ENCODE measurements at places on chromosomes 12 and 14. TPM values are rescaled to one million over a fixed set of nuclear protein-coding genes. Genes with fewer than 3 reads are reported as not detected.

GRCh38 chr14:73467377-73467776 is 9.0 kb upstream of the NUMB start:
- DNase-seq, result peak; percentile 61

GRCh38 chr14:30848449-30849240 is 25.7 kb upstream of the COCH start:
- no peak for DNase-seq

DNA sequence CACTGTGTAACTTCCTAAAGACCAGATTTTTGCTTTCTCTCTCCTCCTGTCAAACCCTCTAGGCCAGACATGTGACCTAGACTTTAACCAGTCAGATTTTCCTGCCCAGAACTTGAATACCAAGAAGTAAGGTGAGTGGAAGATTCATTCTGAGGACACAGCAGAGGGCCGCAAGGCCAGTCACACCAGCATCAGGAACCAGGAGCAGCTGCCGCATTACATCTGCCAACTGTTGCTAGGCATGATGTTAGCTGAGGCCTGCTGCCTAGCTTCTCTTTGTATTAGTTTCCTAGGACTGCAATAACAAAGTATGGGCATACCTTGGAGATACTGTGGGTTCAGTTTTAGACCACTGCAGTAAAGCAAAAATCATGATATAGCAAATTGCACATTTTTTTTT is 101.9 kb upstream of the BMP4 start:
- no peak for DNase-seq

DNA sequence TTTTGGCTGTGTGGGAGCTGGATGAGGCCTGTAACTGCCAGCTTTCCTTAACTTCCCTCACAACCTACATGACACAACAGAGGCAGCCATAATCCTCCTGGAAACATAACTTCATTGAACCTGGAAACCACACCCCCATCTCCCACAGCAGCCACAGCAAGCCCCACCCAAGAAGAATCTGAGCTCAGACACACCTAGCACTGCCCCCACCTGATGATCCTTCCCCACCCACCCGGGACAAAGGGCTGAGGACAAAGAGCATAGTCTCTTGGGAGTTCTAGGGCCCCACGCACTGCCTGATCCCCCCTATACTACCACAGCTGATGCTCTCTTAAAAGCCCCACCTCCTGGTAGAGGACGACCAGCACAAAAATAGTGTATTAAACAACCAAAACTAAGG is 29.6 kb upstream of the TSPAN8 start:
- no peak for DNase-seq

- peak; percentile 4 for DNase-seq
Observed at GRCh38 chr12:126182619-126183236, 1117.5 kb downstream of the AACS start.

GRCh38 chr14:57889245-57889644 is 23.4 kb upstream of the SLC35F4 start:
- DNase-seq, result peak; percentile 4

DNA sequence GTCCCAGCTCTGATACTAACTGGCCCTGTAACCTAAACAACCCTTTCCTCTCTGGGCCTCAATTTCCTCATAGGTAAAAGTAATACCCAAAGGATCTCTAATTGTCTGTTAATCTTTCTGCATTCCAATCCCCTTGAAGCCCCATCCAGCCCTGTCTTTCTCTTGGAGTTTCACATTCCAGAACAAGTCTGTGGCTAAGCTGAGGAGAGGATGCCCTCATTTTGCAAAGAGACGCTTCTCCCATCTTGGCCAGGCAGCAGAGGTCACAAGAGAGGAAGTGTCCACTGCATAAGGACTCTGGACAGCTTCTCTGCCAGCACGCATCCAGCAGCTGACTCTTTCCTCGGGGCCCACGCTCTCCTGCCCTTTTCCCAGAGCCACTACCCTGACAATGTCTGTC is 263.4 kb upstream of the FKBP4 start:
- no peak for DNase-seq

DNA sequence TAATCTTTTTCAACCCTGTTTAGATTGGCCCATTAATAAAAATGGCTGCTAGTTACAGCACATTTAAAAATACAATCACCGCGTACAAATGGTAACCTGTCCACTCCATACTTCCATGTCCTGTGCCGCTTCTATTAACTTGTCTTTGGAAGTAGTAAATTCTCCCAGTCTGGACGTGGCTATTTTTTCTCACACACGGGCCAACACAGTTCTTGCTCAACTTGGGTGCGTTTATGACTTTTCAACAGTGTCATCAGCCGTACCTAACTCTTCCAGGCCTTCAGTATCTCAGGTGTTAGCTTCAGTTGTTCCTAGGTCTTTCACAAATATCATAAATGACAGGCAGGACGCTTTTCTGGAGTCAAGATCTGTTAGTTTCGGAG is 475 bp upstream of the PCNX1 start:
- DNase-seq, result no peak

DNA sequence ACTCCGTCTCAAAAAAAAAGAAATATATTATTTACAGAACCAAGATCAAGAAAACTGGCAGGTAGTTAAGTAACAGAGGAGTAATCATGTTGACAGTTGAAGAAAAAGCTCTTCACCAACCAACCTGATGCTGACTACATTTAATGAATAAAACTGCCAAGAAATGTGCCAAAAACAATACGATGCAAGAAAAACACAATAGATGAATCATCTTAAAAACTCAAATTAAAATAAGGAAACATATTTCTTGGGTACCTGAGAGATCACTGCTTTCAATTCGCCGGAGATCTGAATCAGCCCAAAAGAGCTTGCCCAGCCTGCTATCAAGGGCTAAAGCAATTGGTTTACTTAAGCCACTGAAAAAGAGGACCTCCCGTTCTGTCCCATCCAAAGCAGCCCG is 76.4 kb downstream of the BCL2L14 start:
- DNase-seq, result no peak

DNA sequence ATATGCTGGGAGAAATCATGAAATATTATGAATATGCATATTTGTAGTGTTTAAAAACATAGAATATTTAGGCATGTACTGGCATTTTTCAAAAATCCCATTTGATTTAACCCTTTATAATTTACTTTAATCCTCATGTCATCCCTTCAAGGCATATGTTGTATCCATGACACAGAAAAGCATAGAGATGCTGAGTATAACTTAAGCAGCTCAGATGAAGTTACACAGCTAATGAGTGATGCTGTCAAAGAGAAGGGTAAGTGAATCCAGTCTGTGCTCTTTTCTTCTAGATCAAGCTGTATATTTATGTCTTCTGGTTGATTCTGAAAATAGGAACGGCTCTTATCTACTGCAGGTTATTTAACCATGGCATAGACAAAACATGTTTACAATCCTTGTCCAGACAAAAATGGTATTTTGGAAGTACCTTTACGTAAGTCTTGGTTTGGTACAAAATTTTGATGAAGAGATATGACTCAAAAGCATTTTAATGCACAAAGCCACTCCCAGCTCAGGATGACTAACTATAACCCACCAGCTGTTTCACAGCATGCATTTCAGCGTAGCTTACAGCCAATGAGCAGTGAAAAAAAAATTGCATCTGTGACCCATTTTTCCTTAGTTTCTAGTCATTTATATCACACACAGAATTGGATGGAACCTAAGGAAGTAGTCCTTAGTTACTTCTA is 201.7 kb downstream of the STXBP6 start:
- peak; percentile 80 for DNase-seq

GRCh38 chr12:113287899-113288282 is 47.0 kb downstream of the SLC8B1 start:
- DNase-seq, result no peak

DNA sequence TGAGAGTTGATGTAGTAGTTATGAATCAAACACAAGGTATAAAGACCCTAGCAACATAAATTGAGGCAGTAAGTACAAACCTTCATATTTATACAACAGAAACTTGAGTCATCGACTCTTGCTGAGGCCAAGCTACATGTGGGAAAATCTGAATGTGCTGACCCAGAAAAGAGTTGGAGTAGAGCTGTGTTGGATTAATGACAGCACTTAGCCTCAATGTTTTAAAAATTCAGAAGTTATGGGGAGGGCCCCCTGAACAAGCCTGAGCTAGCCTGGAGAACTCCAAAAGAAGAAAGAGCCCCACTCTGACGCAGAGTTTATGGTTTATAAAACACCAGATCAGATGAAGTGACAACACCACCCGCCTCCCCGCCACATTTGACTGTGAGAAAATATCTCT is 100.0 kb downstream of the DUSP6 start:
- peak; percentile 70 for DNase-seq

DNA sequence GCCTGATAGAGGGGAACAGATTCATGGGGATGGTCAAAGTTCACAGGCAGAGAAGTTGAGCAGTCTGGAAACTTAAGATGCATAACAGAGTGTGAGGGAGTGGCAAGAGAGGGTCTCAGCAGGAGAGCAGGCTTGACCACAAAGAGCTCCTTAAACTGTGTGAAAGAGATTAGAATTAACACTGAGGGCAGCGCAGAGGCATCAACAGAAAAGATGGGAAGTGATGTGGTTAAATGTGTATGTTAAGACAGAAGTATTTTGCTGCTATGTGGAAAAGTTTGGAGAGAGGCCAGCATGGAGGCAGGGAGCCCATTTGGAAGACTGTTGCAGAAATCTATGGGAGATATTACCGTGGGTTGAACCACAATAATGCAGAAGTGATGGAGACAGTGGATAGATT is 122.7 kb upstream of the LMNTD1 start:
- DNase-seq, result no peak

- no peak for DNase-seq
Observed at GRCh38 chr14:70744641-70745040, 64.7 kb downstream of the MAP3K9 start.

- no peak for DNase-seq
Observed at GRCh38 chr14:65503771-65504170, 91.2 kb downstream of the FUT8 start.

Gene INSM2
- total RNA-seq, result not detected

Gene LRRC43
- total RNA-seq, result 1.8 TPM

Gene ART4
- not detected for total RNA-seq

Gene FAM161B
- 5.3 TPM for total RNA-seq

Gene RPGRIP1
- total RNA-seq, result under 0.01 TPM

Gene ENDOU
- 0.17 TPM for total RNA-seq

Gene KRT6A
- total RNA-seq, result not detected

Gene OR6C65
- not detected for total RNA-seq

Gene TOX4
- total RNA-seq, result 30.6 TPM
